Left ventricle myocardium inferior (tissue), 1 donor: ENCODE measurements at places on chromosomes 4 and X. TPM values are rescaled to one million over a fixed set of nuclear protein-coding genes. Genes with fewer than 3 reads are reported as not detected.

DNA sequence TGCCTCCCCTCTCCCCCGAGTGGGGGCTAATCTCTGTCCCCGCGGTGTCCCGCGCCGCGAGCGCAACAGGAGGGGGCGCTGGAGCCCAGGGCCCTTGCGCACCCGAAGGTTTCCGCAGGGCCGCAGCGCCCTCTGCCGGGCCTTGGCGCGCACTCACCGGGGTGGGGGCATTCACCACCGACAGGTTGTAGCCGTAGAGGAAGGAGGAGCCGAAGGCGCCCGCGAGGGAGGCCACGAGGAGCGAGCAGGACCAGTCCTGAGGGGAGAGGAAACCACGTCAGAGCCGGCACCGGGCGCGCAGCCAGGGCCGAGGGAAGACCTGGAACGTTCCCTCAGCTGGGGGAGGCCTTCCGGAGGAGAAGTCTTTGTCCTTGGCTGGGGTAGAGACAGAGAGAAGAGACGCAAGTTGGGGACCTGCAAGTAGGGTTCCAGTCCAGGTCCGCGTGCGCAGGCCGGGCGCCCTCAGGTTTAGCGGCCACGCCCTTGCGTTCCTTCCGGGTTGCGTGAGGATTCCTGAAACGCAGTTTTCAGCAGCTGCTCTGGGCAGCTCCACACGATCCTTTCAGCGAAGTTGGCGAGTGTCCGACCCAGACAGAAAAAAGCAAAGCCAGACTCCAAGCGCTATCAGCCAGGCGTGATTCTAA, 2.4 kb downstream of the SLC2A9 start:
- H3K27ac ChIP-seq = peak overlapping the region; percentile 98
- peak overlapping the region; percentile 66 for H3K4me3 ChIP-seq
- no peaks in the 10 kb centered on the region for H3K36me3 ChIP-seq
- H3K27me3 ChIP-seq = no peaks in the 10 kb centered on the region
- H3K4me1 ChIP-seq = peaks cover 60% of the 10 kb centered on the region

The ADAM29 gene
- not detected for total RNA-seq

DNA sequence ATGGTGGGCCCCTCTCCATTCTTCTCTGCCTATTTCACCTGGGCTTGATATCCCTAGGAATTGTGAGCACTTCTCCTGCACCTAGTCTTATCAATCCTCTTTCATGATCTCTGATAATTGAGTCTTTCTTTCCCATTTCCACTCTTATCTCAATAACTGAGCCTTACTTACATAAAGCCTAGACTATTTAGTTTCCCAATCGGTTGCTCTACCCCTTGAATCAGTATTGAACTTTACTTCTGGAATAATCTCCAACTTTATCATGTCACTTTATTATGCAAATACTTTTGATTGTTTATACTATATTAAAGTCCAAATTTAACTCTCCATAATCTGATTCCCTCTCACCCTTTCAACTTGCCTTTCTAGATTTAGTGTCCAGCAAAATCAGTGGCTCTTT, 222.7 kb downstream of the SPRY1 start:
- H3K27ac ChIP-seq = no peak overlapping the region
- no peak for DNase-seq
- no peaks in the 10 kb centered on the region for H3K36me3 ChIP-seq
- H3K4me3 ChIP-seq = no peak overlapping the region
- H3K27me3 ChIP-seq = no peaks in the 10 kb centered on the region

- no peak overlapping the region for H3K27ac ChIP-seq
- no peaks in the 10 kb centered on the region for H3K27me3 ChIP-seq
- H3K36me3 ChIP-seq = no peaks in the 10 kb centered on the region
Observed at GRCh38 chr4:112213091-112213490, 18.5 kb upstream of the AP1AR start.

GRCh38 chr4:172995704-172996103, 172.9 kb upstream of the GALNT7 start:
- no peaks in the 10 kb centered on the region for H3K36me3 ChIP-seq
- H3K27ac ChIP-seq = no peak overlapping the region
- no peaks in the 10 kb centered on the region for H3K4me1 ChIP-seq
- no peak for DNase-seq

DNA sequence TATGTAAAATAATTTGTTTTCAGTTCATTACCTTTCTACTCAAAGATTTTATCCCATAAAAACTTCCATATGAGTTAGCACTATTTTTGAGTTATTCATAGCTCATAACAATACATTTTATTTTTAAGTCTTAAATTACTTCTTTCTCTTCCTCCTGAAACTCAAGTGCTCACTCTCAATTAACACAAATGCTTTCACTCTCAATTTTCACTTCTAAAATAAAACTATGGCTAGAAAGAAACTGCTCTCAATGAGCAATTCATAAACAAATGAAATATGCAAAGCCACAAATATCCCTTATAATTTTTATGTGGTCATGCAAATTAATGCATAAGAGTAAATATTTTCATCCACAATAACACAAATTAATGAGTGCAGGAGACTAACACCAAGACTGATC, 38.8 kb downstream of the MAML3 start:
- H3K27me3 ChIP-seq = no peaks in the 10 kb centered on the region
- no peaks in the 10 kb centered on the region for H3K4me1 ChIP-seq
- H3K4me3 ChIP-seq = no peak overlapping the region
- no peak for DNase-seq
- no peaks in the 10 kb centered on the region for H3K36me3 ChIP-seq
- no peak overlapping the region for H3K27ac ChIP-seq

DNA sequence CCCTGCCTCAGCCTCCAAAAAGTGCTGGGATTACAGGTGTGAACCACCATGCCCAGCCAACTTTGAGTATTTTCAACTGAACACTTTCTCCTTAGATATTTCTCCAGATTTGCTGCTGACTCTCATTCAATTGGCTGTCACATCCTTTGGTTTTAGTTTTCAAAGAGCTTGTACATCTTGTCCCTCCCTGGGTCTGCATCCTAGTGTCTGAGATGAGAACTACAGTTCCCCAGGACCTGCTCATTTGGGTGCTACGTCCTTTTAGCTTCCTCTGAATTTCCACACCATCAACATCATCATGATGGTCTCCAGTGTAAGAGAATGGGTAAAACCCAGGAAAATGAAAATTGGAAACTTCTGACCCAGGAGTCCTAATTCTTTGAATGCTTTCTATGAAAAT, 312.9 kb downstream of the NLGN4X start:
- no peak overlapping the region for H3K27ac ChIP-seq
- no peak for DNase-seq
- no peaks in the 10 kb centered on the region for H3K27me3 ChIP-seq
- H3K36me3 ChIP-seq = no peaks in the 10 kb centered on the region

GRCh38 chr4:22515145-22515887, 550 bp downstream of the ADGRA3 start:
- H3K27ac ChIP-seq = peak overlapping the region; percentile 85
- DNase-seq = peak; percentile 61
- no peaks in the 10 kb centered on the region for H3K36me3 ChIP-seq
- peaks cover 44% of the 10 kb centered on the region for H3K4me1 ChIP-seq

GRCh38 chr4:26566133-26566532, 17.8 kb upstream of the TBC1D19 start:
- no peak overlapping the region for H3K4me3 ChIP-seq
- H3K27me3 ChIP-seq = no peaks in the 10 kb centered on the region
- H3K4me1 ChIP-seq = no peaks in the 10 kb centered on the region
- no peak overlapping the region for H3K27ac ChIP-seq
- no peak for DNase-seq
- H3K36me3 ChIP-seq = no peaks in the 10 kb centered on the region
